ENCODE measurements at places on chromosomes 1 and 21. TPM values are rescaled to one million over a fixed set of nuclear protein-coding genes. Genes with fewer than 3 reads are reported as not detected.

- DNase-seq, result no peak
- no peak overlapping the region for H3K4me3 ChIP-seq
- no peak overlapping the region for H3K27ac ChIP-seq
- no peaks in the 10 kb centered on the region for H3K27me3 ChIP-seq
- no peaks in the 10 kb centered on the region for H3K36me3 ChIP-seq
Observed at GRCh38 chr1:54091666-54092065, 38.3 kb downstream of the TCEANC2 start.

- H3K4me3 ChIP-seq, result no peak overlapping the region
- H3K27me3 ChIP-seq, result peaks cover 12% of the 10 kb centered on the region
- H3K4me1 ChIP-seq, result no peaks in the 10 kb centered on the region
- H3K36me3 ChIP-seq, result no peaks in the 10 kb centered on the region
- no peak for DNase-seq
Observed at GRCh38 chr1:162300057-162300917, 76.4 kb downstream of the SPATA46 start.

GRCh38 chr1:34122080-34122932 lies 42.7 kb downstream of the CSMD2 start:
- no peaks in the 10 kb centered on the region for H3K36me3 ChIP-seq
- no peak overlapping the region for H3K4me3 ChIP-seq
- no peak for DNase-seq
- H3K27me3 ChIP-seq, result no peaks in the 10 kb centered on the region

- no peak overlapping the region for H3K27ac ChIP-seq
- no peaks in the 10 kb centered on the region for H3K36me3 ChIP-seq
- no peaks in the 10 kb centered on the region for H3K4me1 ChIP-seq
- H3K27me3 ChIP-seq, result no peaks in the 10 kb centered on the region
- no peak for DNase-seq
- no peak overlapping the region for H3K4me3 ChIP-seq
Observed at GRCh38 chr1:76410499-76410898, 336.0 kb downstream of the ST6GALNAC3 start.

DNA sequence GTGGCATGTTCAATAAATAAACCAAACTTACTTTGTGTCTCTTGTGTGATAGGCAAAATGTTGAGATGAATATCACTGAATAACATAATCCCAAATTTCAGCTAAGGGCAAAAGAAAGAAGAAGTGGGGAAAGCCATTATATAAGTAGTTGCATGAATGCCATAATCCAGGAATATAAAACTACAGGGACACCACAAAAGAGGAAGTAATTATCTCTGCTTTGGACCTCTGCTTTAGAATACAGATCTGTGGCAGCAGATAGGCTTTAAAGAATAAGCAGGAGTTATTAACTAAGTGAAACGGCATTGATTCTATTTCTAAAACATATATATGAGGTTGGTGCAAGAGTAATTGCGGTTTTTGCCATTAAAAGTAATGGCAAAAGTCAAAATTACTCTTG lies 288.5 kb upstream of the SNX7 start:
- no peaks in the 10 kb centered on the region for H3K36me3 ChIP-seq
- H3K27ac ChIP-seq, result no peak overlapping the region
- H3K4me1 ChIP-seq, result no peaks in the 10 kb centered on the region
- no peak for DNase-seq
- no peak overlapping the region for H3K4me3 ChIP-seq
- H3K27me3 ChIP-seq, result no peaks in the 10 kb centered on the region

DNA sequence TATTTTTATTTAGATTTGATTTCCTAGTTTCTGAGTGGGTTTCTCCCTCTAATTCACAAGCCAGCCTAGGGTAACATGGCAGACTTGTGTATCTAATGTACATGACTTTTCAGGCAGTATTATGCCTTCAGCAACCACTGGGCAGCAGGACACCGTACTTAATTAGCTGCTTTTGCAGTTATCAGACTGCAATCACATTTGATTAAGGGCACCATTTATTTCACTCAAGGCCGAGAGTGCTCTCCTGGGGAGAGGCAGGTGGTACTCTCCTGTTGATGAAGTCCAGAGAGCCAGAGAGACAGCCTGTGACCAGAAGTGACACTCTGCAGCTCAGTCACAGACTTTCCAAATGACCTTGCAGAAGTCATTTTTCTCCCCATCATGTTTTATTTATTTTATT lies 18.7 kb downstream of the CYYR1 start:
- H3K27ac ChIP-seq, result no peak overlapping the region
- H3K4me3 ChIP-seq, result no peak overlapping the region
- no peaks in the 10 kb centered on the region for H3K27me3 ChIP-seq
- H3K4me1 ChIP-seq, result no peaks in the 10 kb centered on the region
- H3K36me3 ChIP-seq, result no peaks in the 10 kb centered on the region

- H3K27me3 ChIP-seq, result no peaks in the 10 kb centered on the region
- H3K4me1 ChIP-seq, result no peaks in the 10 kb centered on the region
- no peak for DNase-seq
- no peak overlapping the region for H3K4me3 ChIP-seq
- no peaks in the 10 kb centered on the region for H3K36me3 ChIP-seq
Observed at GRCh38 chr1:97986041-97987005, 65.5 kb upstream of the DPYD start.

DNA sequence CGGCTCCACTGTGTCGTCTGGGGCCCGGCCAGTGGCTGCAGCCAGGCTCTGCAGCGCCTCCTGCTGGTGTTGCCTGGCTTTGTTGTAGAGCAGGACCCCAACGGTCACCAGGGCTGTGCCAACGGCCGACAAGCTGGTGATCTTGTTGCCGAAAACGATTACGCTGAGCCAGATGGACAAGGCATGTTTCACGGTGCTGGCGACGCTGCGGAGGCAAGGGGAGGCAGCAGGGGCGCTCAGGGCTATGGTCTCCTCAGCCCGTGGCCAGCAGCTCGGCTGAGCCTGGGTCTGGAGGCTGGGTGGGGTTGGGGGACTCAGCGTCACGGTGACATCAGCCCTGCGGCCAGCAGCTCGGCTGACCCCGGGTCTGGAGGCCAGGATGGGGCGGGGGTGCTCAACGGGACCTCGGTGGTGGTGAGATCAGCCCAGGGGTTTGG lies 7.0 kb upstream of the CDK11B start:
- no peak overlapping the region for H3K27ac ChIP-seq
- no peak overlapping the region for H3K4me3 ChIP-seq
- H3K27me3 ChIP-seq, result no peaks in the 10 kb centered on the region
- H3K36me3 ChIP-seq, result peaks cover 30% of the 10 kb centered on the region

GRCh38 chr1:232690285-232690935 lies 60.5 kb upstream of the SIPA1L2 start:
- no peaks in the 10 kb centered on the region for H3K27me3 ChIP-seq
- DNase-seq, result no peak
- no peaks in the 10 kb centered on the region for H3K36me3 ChIP-seq
- no peaks in the 10 kb centered on the region for H3K4me1 ChIP-seq
- no peak overlapping the region for H3K27ac ChIP-seq

GRCh38 chr1:173554089-173554488 lies 48.8 kb downstream of the SLC9C2 start:
- DNase-seq, result no peak
- H3K27me3 ChIP-seq, result no peaks in the 10 kb centered on the region

GRCh38 chr1:226979517-226980121 lies 39.5 kb downstream of the COQ8A start:
- H3K4me1 ChIP-seq, result no peaks in the 10 kb centered on the region
- no peak for DNase-seq
- H3K27ac ChIP-seq, result no peak overlapping the region
- no peaks in the 10 kb centered on the region for H3K27me3 ChIP-seq
- peaks cover 11% of the 10 kb centered on the region for H3K36me3 ChIP-seq
- no peak overlapping the region for H3K4me3 ChIP-seq

DNA sequence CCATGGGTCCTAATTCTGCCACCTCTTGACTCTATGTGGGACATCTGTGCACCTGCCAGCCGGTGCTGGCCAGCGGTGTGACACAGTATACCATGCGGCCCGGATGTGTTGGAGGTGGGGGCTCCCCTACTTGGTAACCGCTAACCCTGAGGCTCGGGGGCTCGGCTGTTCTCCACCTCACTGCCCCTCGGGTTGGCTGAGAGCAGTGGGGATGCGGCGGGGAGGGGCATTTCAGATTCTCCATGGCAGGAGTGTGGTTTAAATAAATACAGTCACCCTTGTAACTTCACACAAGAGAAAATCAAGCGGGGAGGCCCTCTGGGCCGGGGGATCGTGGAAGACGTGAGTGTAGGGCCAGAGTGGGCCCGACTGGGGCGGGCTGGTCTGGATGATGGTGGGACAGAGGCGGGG lies 11.0 kb downstream of the KRTAP10-1 start:
- peaks cover 84% of the 10 kb centered on the region for H3K27me3 ChIP-seq
- H3K4me1 ChIP-seq, result peaks cover 16% of the 10 kb centered on the region
- no peak overlapping the region for H3K27ac ChIP-seq
- no peak for DNase-seq
- H3K36me3 ChIP-seq, result no peaks in the 10 kb centered on the region

DNA sequence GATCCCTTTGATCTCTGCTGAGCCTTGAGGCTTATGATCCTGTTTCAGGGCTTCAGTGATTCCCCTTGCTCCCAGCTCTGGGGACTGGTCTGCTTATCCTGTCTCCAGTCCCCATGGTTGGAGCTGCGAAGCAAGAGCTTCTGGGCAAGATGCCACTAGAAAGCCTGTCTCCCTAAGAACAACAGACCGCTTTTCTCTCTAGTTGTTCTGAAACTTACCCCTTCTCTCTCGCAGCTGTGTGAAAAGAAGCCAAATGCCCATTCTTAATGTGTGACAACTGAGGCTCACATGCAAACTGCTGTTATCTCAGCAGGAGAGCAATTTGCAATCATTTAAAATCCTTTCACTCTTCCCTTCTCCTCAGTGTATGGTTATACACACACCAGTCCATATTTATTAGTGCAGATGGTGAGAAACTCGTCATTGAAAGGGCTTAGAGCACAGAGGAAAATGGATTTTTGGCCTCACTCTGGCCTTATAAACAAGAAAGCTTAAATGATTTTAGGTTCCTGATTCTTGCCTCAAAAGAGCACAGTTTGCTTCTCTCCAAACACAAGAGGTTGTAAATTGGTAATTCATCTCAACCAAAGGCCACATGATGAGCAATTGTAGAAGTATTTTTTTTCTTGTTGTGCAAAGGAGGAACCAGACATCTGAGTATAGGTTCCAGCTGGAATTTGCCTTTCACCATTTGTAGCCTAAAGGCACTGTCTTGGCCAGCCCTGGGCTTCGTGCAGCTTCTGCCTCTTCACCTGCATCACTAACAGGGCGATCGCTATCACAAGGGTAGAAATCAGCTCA lies 179.2 kb upstream of the LMO4 start:
- no peak overlapping the region for H3K27ac ChIP-seq
- no peak for DNase-seq
- no peak overlapping the region for H3K4me3 ChIP-seq
- peaks cover 29% of the 10 kb centered on the region for H3K27me3 ChIP-seq
- no peaks in the 10 kb centered on the region for H3K36me3 ChIP-seq
- H3K4me1 ChIP-seq, result no peaks in the 10 kb centered on the region

GRCh38 chr1:11541956-11542355 lies 63.0 kb downstream of the DISP3 start:
- peaks cover 84% of the 10 kb centered on the region for H3K27me3 ChIP-seq
- no peaks in the 10 kb centered on the region for H3K36me3 ChIP-seq
- no peak overlapping the region for H3K4me3 ChIP-seq
- no peak overlapping the region for H3K27ac ChIP-seq
- DNase-seq, result no peak
- H3K4me1 ChIP-seq, result peaks cover 3% of the 10 kb centered on the region

- DNase-seq, result no peak
- H3K36me3 ChIP-seq, result peaks cover 60% of the 10 kb centered on the region
- no peak overlapping the region for H3K4me3 ChIP-seq
- no peak overlapping the region for H3K27ac ChIP-seq
- H3K4me1 ChIP-seq, result peaks cover 3% of the 10 kb centered on the region
- no peaks in the 10 kb centered on the region for H3K27me3 ChIP-seq
Observed at GRCh38 chr1:39485046-39485803, 6.2 kb upstream of the BMP8A start.

DNA sequence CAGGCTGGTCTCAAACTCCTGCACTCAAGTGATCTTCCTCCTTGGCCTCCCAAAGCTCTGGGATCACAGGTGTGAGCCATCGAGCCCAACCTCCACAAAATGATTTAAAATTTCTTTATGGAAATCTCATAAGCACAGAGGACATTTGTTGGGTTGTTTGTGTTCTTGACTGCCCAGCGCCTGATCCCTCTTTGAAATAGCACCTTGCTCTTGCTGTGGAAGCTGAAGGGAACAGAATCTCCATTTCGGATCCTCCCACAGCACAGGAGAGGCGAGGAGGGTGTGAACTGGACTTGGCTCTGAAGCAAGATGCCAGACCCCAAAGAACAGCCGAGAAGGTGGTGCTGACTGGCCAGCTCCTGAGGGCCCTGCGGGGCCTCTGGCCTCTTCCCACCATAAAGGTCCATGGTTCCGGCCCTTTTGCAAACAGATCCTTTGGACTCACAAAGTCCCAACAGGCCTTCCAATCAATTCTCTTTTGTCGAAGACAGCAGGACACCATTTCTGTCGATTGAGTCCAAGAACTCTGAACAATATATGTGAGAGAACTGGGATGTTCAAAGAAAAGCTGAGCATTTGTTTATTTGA lies 45.6 kb upstream of the COA6 start:
- H3K4me1 ChIP-seq, result no peaks in the 10 kb centered on the region
- H3K36me3 ChIP-seq, result no peaks in the 10 kb centered on the region
- no peak for DNase-seq
- no peak overlapping the region for H3K4me3 ChIP-seq

DNA sequence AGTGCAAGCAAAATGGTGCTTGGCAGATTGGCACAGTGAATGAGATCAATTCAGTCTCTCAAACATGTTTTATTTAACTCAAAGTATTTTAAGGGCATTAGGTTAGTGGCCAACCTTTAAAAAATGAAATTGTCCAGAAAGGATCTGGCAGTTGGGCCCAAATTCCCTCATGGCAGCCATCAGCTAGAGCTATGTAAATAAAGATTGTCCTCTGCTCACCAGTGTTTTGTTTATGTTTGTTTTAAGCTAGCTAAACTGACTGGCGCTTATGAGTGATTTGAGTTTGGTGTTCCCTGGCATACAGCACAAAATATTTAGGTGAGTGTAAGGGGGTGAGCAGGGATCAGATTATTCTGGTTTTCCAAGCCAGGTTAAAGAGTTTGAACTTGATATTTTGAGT lies 18.1 kb downstream of the HDAC1 start:
- no peak overlapping the region for H3K4me3 ChIP-seq
- peaks cover 47% of the 10 kb centered on the region for H3K4me1 ChIP-seq
- peaks cover 53% of the 10 kb centered on the region for H3K36me3 ChIP-seq
- H3K27ac ChIP-seq, result peak overlapping the region; percentile 41
- no peaks in the 10 kb centered on the region for H3K27me3 ChIP-seq
- no peak for DNase-seq

Gene WDR64
- total RNA-seq, result not detected

Gene OR2M3
- total RNA-seq, result not detected

Gene SPRR1B
- not detected for total RNA-seq

Gene NECTIN4
- not detected for total RNA-seq

Gene FMO3
- total RNA-seq, result 0.22 TPM

Gene TYW3
- 33.9 TPM for total RNA-seq

Gene RGS8
- not detected for total RNA-seq
